ENCODE measurements at places on chromosomes 4 and X.

- no peak for DNase-seq
These were observed 56.7 kb downstream of the PRPS1 start for GRCh38 chrX:107684956-107685385.

- DNase-seq: no peak
These were observed 1.0 kb upstream of the PPP2R2C start for GRCh38 chr4:6473264-6474052.

DNA sequence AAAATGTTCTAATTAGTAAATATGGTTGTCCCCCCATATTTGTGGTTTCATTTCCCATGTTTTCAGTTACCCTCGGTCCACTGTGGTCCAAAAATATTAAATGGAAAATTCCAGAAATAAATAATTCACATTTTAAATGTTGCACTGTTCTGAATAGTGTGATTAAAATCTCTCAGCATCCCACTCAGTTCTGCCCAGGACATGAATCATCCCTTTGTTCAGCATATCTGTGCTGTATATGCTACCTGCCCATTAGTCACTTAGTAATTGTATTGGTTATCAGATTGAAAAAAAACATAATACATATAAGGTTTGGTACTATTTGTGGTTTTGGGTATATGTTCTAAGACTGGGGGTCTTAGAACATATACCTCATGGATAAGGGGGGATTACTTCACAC, 55.1 kb upstream of the NXF3 start:
- DNase-seq: no peak

DNA sequence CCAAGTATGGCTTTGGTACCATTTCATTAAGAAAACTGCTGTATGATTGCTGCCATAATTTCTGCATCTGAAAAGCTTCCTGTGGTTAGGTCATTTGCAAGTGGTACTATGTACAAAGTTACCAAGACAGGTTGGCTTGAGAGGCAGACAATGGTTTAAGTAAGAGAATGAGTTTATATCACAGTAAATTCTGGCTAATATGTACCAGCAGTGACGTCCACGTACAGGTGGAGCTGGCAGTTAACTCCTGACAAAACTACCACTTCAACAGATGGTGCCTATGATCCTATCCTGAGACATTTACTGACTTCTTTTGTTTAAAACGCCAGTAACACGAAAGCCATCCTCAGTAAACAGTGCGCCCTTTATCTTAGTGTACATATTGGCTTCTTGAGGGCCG, 198.4 kb downstream of the NR3C2 start:
- no peak for DNase-seq

- DNase-seq: no peak
These were observed 50.1 kb downstream of the STARD8 start for GRCh38 chrX:68697465-68698125.

GRCh38 chr4:83510442-83510841, 25.5 kb upstream of the GPAT3 start:
- no peak for DNase-seq

- no peak for DNase-seq
These were observed 41.1 kb upstream of the FAM9C start for GRCh38 chrX:13085526-13085925.

- DNase-seq: no peak
These were observed 156.7 kb downstream of the TRIML1 start for GRCh38 chr4:188295899-188296298.

GRCh38 chr4:99074816-99075215, 13.8 kb downstream of the ADH5 start:
- DNase-seq: no peak

DNA sequence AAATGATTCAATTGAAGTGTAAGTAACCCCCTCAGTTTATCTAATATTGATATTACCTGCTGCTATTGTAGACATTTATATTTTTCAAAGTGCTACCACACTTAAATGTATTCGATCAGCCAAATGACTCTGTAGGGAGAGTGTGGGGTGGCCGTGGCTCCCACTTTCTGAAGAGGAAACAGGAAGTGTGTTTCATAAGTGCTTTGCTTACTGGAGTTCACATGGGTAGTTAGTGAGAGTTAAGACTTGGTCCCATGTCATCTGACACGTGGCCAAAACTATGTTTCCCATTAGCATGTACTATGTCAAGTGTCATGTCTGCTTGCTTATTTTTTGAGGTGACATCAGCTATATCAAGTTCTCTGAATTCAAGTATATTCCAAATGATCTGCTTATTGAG, 308.1 kb upstream of the GATB start:
- no peak for DNase-seq

GRCh38 chrX:44913656-44914531, 40.9 kb downstream of the KDM6A start:
- no peak for DNase-seq

DNA sequence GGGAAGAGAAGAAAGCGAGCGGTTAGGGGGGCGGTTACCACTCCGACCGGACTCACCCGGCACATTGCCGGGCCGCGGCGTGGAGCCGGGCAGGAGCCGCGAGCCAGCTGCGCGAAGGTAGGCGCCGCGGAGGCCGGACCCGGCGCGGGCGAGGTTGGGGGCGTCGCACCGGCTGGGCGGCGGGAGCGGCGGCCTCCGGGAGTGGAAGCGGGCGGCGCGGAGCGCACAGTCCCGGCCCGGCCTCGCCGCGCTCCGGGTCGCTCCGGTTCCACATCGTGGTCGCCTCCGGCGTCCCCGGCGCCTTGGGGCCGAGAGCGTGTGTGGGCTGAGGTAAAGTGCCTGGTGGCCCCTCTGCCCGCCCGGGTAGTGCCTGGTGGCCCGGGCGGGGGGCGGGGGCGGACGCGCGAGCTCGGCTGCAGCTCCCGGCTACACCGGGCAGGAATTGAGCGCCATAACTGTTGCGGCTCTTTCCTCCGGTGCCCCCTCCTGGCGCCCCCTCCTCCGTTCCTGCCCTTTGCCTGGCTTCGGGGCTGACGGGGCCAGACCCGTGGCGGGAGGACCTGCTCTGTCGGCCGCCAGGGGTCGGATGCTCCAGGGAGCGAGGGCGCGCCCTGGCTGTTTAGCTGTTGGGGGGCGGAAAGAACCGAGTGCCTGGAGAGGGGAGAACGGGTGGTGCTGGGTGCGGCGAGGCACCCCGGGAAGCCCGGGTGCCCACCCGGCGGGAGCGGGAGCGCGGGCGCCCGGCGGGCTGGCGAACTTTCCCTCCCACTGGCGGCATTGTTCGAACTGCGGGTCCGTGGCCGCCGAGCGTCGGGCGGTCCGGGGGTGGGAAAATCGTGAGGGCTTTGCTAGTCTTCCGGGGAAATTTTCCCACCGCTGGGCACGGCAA, 626 bp downstream of the JADE3 start:
- peak; percentile 52 for DNase-seq

GRCh38 chrX:67720344-67720743, 176.5 kb downstream of the AR start:
- DNase-seq: no peak

DNA sequence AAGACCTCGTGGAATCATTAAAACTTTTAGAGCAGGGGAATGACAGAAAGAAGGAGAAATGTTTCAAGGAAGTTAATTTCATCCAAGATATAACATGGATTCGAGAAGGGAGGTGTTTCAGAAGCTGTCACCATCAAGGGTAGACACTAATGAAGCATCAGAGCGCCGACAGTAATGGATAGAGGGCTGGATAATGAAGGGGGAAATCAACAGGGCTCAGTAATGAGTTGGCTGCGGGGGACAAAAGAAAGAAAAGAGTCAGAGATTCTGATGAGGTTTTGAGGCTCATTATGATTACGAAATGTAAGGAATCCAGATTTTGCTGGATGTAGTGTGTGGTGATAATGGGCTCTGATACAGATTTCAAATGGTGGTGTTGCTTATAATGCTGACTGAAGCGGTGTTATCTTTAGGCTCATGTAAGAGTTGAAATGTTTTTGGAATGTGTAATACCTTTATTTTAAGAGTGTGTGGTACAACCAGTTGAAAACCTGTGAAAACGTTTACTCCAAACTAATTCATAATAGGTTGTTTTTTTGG, 39.3 kb upstream of the TENM3 start:
- no peak for DNase-seq

DNA sequence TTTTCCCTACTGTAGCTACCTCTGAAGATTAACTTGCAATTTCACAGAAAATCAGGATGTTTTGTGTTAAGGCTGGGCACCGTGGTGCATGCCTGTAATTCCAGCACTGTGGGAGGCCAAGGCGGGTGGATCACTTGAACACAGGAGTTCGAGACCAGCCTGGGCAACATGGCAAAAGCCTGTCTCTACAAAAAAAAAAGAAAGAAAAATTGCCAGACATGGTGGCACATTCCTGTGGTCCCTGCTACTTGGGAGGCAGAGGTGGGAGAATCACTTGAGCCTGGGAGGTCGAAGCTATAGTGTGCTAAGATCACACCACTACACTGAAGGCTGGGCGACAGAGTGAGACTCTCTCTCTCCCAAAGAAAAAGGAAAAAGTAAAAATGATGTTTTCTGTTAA, 27.4 kb downstream of the APELA start:
- no peak for DNase-seq

DNA sequence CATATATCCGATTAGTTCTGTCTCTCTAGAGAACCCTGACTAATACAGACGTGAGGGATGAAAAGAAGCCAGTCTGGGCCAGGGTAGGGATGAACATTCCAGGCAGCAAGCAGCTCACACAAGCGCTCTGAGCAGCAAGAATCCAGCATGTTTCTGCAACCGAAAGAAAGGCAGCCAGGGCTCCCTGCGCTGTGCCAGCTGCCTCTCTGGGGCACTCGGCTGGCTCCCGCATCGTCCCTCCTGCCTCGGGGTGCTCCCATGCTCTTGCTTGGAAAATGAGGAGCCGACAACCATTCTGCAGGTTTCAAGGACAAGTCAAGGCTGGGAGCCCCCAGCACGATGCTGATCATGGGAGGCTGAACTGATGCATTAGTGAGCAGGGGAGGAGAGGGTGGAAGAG, 7.0 kb downstream of the JAKMIP1 start:
- no peak for DNase-seq

GRCh38 chr4:17497890-17498523, 13.9 kb downstream of the QDPR start:
- DNase-seq: peak; percentile 40

- DNase-seq: no peak
These were observed 127.7 kb downstream of the SLC7A11 start for GRCh38 chr4:138114434-138114833.

GRCh38 chr4:32745351-32745750, 2025.2 kb downstream of the PCDH7 start:
- DNase-seq: no peak

DNA sequence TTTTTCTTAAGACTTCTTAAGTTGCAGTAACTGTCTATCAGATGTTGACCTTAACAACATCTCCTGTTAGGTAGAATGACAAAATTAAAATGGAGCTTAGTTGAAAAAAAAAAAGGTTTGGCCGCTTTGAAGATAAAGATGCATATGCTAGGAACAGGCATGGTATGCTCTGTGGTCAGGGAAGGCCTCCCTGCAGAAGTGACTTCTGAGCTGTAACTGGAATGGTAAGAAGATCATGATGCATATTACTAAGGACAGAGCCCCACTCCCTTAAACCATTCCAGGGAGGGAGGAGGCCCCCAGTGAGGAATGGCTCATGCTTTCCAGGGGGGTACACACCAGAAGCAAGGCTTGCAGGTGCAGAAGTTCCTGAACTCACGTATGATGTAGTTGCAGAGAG, 43.7 kb downstream of the PDLIM5 start:
- no peak for DNase-seq

GRCh38 chr4:65917486-65917885, 247.2 kb upstream of the EPHA5 start:
- no peak for DNase-seq

- DNase-seq: no peak
These were observed 118.4 kb downstream of the ASB9 start for GRCh38 chrX:15151267-15152186.

GRCh38 chr4:89598602-89599001, 238.4 kb downstream of the SNCA start:
- peak; percentile 5 for DNase-seq

DNA sequence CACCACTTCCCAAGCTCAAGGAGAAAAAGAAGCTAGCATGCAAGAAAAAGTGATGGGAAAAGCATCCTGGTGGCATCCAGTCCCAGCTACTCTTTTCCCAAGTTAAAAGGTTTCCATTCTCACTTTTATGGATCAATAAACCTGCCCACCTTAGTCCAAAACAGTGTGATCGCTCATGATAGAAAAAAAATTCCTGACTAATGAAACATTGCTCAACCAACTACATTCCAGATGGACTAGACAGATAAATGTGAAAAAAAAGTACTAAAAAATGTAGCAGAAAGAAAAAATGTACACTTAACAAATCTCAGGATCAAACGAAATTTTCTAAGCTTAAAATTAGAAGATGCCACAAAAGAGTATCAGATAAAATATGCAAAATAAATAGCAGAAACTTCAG, 312.2 kb downstream of the TMA16 start:
- no peak for DNase-seq

DNA sequence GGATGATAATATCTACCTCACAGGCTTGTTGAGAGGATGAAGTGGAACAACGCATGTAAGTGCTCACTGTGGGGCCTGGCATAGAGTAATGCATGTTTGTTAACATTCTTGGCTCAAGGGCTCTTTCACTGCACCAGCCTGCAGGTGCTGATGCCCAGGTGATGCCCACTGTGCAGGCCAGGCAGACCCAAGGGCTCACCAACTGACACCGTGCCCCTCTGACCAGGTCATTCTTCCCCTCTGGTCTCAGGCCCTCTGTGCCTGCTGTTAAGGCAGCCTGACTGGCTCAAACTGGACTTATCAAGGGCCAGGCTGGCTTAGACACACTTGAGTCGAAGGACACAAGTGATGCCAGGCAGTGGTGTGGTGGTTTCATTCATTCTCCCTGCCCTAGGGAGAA, 90.5 kb downstream of the PJA1 start:
- DNase-seq: no peak

DNA sequence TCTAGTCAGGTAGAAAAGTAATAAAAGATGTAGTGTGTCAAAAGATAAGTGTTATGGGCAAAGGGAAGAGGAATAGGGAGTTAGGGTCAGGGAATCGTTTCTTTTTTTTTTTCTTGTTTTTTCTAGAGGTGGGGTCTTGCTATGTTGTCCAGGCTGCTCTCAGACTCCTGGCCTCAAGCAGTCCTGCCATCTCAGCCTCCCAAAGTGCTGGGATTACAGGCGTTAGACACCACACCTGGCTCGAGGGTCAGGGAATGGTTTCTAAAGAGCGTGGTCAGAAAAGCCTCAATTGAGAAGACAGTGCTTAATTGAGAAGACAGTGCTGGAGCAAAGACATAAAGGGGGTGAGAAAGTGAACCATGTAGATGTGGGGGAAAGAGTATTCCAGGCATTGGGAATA, 19.1 kb downstream of the SMARCAD1 start:
- DNase-seq: no peak

DNA sequence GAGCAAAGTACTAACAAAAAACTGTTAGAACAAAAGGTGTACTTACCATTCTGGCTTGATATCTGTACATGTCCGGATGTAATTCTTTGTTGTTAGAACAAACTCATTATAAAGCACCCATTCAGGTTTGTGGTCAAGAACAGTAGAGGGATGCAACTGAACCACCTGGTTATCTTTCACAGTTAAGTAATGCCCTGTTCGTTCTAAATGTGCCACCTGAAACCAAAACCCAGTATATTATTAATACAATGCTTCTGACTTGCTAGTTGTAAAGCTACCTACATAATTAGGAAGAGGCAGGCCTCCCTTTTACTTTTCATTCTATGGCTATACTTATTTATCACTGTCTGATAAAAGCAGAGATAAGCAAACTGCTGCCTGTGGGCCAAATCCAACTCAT, 54.8 kb downstream of the DHX15 start:
- DNase-seq: no peak
